ENCODE measurements at places on chromosomes 11 and 22.
A peak's percentile ranks its signal among the peaks of the same experiment; 100 is the strongest.

DNA sequence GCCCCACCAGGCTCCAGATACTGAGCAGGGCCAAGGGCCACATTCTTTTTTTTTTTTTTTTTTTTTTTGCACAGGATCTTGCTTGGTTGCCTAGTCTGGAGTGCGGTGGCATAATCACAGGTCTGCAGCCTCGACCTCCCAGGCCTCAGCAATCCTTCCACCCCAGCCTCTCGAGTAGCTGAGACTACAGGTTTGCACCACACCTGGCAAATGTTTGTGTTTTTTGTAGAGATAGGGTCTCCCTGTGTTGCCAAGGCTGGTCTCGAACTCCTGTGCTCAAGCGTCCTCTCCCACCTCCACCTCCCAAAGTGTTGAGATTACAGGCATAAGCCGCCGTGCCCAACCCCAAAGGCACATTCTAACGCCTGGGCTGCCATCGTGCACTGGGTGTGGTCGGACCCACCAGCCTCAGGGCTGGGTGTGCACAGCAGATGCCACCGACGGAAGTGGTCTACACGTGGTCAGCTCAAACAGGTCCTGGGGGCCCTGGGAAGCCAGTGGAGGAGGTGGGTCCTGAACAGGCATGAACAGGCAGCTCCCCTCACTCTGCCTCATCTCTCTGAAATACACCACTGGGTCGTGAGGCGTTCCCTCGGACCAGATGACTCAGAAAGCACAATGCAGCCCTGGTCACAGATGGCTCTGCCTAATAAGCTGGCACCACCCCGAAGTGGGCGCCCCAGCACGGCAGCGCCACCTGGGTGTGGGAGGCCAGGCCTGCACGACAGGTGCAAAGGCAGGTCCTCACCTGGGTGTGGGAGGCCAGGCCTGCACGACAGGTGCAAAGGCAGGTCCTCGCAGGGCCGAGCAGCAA, 5.1 kb upstream of the B4GALNT4 start:
- peak; percentile 45 for DNase-seq

- DNase-seq, result no peak
Observed at GRCh38 chr11:66411323-66411722, 9.5 kb upstream of the NPAS4 start.

DNA sequence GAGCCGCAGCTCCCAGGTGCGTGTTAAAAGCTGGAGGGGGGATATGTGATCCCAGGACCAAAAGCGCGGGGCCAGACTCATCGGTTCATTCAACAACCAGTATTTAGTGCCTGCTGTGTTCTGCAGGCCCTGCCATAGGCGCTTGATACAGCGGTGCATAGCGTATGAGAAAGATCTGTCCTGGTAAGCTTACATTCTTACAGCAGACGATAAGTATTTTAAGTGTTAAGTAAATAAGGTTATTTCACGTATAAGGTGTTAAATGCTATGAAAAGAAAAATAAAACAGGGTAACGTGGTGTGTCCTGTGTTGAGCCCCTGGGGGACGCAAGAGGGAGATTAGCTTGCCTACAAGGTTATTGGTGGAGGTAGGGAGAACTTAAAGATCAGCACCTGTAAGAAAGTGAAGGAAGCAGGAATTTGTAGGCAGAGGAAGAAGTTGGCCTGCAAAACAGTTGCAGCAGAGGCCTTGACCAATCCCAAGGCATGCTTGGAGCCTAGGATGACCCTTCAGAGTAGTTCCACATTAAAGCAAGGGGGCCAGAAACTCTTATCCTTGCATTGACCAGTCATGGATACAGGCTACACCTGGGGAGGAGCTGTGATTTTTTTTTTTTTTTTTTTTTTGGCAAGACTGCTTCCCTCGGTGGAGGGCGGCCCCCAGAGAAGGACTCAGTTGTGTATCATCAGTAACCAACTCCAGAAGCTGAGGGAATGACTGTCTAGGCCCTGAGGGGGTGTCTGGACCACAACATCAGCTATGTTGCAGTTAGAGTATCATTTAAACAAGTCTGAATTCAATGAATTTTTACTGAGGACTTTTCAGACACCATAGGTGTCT, 487 bp upstream of the LIPT2 start:
- no peak for DNase-seq

DNA sequence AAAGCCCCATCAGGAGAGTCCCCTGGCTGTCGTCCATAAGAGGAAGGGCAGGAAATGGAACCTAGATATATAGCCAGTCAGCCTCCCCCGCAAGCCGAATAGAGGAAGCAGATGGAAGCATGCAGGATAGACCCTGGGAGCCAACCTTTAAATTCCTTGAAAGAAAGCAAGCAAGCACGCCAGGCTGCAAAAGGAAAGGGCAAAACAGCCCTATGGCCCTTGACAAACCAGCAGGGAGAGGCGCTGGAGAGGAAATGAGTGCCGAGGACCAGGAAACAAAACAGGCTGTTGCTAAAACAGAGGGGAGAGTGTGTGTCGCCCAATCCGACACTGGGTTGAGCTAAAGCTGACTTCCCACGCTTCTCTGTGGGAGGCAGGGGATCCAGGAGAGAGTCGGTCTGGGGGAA, 203.5 kb upstream of the MTNR1B start:
- DNase-seq, result no peak

- DNase-seq, result peak; percentile 51
Observed at GRCh38 chr11:12150831-12151382, 40.5 kb downstream of the MICAL2 start.

DNA sequence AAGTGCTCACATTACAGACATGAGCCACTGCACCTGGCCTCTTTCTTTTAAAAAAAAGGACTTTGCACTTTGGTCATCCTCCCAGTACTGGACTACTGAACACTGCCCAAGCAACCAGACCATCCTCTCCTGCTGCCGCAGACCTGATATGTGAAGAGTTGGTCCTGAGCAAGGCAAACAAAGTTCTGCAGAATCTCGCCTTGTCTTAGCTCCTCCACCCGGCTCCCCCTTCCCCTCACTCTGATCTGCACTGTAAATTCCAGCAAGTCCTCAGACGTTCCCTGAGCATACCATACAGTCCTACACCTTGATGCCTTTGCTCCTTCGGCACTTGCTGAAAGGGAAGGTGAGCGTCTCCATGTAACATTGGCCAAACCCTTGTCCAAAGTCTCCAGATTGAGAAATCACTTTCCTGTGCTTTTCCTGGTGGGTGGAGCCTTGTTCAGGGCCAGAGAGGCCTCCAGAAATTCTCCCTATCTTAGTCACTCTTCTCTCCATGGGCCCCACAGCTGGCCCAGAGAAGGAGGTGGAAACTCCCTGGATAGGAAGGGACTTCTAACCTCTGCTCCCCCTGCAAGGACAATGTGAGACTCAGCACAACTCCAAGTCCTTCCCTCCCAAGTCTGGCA, 47.0 kb upstream of the TIMP3 start:
- no peak for DNase-seq

DNA sequence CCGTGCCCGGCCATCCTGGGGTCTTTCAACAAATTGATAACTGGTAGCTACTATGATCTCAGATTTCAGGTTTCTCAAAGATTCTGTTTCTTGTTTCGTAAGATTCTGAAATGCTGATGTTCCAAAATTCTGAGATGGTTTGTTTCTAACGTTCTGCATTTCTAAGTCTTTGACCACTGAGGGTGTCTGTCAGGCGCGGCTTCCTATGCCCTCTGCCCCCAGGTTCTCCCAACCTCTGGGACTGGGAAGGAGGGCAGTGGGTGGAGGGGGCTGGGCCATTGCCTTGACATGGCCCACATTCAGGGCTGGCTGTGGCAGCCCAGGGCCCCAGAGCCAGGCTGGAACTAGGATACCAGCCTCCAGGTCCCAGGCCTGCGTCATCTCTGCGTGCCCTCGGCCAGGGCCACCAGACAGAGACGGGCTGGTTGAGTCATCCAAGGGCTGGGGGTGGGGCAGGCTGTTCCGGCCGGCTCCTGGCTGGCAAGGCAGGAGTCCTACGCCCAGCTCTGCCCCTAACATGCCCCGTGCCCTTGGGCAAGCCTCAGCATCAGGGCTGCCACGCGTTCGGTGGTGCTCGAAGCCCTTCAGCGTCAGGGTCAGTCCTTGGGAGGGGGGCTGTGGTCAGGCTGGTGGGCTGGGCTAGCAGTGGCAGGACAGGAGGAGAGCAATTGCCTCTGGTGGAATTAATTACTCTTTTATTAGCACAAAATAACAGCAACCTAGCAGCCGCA, 5.2 kb downstream of the TMEM134 start:
- DNase-seq, result no peak
